HT-29 (cell line): ENCODE measurements at places on chromosomes 2 and 18.

- DNase-seq: no peak
These were observed 76.9 kb downstream of the MBP start for GRCh38 chr18:77055429-77056300.

DNA sequence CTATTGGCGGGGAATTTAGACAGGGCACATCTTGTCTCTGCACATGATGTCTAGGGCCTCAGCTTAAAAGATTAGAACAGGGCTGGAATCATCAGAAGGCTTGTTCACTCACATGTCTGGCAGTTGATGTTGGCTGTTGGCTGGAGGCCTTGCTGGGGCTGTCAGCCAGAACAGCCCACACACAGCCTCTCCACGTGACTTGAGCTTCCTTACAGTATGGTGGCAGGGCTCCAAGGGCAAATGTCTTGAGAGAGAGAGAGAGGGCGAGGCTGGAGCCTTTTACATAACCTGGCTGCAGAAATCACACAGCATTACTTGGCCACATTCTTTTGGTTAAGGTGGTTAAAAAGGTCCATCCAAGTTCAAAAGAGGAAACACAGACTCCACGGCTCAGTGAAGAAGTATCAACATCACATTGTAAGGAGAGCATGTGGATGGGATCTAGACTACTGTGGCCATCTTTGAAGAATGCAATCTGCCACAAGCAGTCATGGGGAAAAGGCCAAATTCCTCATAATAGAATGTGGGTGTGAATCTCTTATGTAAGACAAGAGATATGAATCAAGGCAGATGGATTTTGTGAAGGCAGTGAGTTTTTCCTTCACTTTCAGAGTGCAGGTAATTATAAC lies 30.4 kb downstream of the SRSF7 start:
- DNase-seq: no peak

- no peak for DNase-seq
These were observed 120.5 kb downstream of the PMAIP1 start for GRCh38 chr18:60020107-60020925.

GRCh38 chr2:62152000-62152399 lies 43.9 kb upstream of the B3GNT2 start:
- DNase-seq: no peak

GRCh38 chr18:12554796-12555388 lies 103.0 kb downstream of the SPIRE1 start:
- DNase-seq: no peak

DNA sequence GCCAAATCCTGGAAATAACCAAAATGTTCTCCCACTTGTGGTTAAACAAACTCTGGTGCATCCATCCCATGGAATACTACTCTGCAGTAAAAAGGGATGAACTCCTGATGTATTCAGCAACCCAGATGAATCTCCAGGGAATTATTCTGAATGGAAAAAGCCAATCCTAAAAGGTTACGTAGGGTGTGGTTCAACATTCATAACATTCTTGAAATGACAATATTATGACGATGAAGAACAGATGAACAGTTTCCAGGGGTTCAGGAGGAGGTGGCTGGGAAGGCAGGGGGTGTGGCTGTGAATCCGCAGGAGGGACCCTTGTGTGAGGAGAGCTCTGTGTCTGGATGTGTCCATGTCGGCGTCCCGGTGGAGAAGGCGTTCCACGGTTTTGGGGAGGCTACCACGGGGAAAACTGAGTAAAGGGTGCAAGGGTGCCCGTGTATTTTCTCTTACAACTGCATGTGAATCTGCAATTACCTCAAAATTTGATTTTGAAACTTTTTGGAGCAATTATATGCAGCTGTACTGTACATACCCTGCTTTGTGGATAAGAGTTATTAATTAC lies 47.3 kb downstream of the KCNG2 start:
- DNase-seq: no peak

- no peak for DNase-seq
These were observed 39.2 kb downstream of the MREG start for GRCh38 chr2:215973954-215974699.

DNA sequence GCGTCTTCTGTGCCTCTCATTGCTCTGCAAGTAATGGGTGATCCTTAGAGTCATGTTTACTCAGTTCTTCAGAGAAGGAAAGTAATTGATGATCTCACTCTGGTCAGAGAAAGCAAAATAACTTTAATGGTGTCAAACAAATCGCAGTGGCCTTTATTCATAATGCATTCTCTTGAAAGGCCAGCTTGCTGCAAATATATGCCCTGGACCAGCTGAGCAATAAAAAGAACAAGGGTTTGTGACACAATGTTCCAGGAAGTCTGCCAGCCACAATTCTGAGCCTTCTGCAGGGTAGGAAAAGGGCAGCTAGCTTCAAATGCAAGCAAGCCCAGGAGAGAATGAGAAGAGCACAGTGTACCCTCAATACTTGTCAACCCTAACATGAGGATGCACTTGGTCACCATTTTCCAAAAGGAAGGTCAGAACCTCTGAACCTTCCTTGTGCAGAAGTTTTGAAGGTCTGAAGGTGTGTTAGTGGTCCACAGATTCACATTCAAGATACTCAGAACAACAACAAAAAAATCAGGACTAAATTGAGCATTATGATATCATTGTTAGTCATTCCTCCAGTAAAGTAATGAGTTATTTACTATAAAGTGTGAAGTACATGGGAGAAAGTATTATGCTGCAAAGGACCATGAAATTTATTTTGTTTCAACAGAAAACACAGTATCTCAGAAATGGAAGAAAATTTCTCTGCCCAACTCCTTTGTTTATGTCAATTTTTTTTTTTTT lies 355.6 kb downstream of the PAX3 start:
- DNase-seq: no peak

- DNase-seq: no peak
These were observed 15.0 kb downstream of the GPR45 start for GRCh38 chr2:105256431-105257047.

- DNase-seq: no peak
These were observed 58.0 kb downstream of the FAM168B start for GRCh38 chr2:131035112-131035825.

DNA sequence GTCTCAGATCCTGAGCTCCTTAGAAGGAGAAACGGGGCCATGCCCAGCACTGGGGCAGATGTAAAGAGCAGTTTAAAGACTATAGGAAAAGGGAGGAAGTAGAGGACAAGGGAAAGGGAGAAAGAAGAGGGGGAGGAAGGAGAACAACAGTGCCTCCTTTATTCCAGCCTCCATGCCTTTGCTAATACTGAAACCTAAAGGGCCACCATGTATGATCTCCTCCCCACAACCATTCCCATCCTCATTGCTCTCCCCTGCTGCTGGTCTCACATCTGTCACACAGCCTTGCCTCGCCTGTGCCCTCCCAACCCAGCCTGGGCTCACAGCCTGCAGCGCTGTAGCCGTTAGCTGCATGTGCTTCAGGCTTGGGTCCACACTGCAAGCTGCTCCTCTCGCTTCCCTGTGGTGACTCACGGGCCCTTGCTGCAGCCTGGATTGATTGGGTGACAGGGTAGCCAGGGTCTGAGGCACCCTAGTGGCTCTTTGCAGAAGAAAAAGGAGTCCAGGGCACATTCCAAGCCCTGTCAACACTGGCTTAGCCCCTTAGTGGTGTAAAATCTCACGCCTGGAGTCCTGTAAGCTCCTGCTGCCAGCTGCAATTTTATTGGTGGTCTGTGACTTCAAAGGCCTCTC lies 281.9 kb downstream of the SRBD1 start:
- peak; percentile 36 for DNase-seq

DNA sequence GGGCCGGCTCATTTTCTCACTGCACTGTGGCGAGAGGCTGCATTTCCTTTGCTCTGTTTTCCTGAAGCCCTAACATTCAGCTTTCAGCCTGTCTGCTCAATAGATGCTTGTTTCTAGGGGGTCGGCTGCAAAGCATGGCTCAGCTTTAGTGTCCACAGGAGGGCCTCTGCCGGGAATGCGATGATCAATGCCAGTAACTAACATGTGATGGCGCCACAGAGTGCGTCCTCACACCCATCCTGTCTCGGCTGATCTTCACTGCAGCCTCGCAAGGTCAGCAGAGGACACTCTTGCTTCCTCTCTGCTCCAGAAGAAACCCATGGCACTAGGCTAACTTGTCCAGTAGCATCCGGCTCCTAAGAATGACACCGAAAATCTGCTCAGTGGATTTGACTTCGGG lies 156.4 kb upstream of the PXDN start:
- DNase-seq: peak; percentile 9

GRCh38 chr18:47748093-47748796 lies 182.2 kb downstream of the SMAD2 start:
- no peak for DNase-seq

DNA sequence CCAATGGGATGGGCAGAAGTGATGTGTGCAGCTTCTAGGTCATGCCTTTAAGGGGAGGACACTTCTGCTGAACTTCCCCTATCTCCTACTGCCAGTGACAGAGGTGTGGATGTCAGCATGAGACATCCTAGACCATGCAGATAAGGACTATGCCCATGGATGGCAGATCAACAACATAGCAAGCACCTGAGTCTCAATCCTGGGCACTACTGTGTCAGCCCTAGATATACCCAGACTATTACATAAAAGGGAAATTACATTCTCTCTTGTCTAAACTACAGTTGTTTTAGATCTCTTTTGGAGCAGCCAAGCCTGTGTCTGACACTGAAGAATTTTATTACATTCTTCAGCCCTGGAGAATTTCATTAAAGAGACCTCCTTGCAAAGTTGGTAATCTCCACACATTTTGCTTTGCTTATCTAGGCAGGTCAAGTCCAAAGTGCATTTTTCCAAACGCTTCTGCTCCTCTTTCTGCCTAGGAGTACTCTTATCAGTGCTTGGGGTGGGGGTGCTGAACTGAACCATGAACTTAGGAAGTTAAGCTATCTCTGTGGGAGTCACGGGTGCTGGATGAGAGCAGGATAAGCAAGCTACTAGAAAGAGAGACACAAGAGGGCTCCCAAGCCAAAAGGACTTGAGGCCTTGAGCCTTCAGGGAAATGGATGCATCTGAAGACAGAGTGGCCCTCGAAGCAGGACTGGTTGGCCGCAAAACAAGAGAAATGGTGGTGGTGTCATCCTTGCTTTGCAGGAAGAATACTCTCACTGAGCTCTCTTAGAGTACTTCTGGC lies 95.2 kb upstream of the SPRED2 start:
- no peak for DNase-seq

- DNase-seq: no peak
These were observed 250.6 kb downstream of the CYP26B1 start for GRCh38 chr2:71897137-71897480.

GRCh38 chr2:121368836-121369235 lies 83.8 kb upstream of the TFCP2L1 start:
- no peak for DNase-seq

GRCh38 chr2:159922563-159922962 lies 124.6 kb upstream of the CD302 start:
- no peak for DNase-seq

GRCh38 chr2:86068136-86068588 lies 37.5 kb downstream of the POLR1A start:
- no peak for DNase-seq

- no peak for DNase-seq
These were observed 46.2 kb downstream of the RBKS start for GRCh38 chr2:27843992-27844391.

DNA sequence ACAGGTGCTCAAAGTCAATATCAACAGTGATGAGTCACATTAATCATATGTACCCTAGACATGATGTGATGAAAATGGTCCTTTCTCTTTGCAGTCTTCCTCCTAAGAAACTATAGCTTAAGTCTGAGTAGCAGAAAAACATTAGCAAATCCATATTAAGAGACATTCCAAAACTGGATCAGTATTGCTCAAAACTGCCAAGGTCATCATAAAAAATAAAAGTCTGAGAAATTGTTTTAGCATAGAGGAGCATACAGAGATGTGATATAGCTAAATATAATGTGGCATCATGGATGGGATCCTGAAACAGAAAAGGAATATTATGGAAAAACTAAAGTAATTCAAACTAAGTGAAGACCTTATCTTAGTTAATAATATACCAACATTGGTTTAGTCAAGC lies 1316.1 kb downstream of the SUCLG1 start:
- DNase-seq: no peak

- DNase-seq: no peak
These were observed 265.7 kb downstream of the TCF4 start for GRCh38 chr18:55322178-55322735.

DNA sequence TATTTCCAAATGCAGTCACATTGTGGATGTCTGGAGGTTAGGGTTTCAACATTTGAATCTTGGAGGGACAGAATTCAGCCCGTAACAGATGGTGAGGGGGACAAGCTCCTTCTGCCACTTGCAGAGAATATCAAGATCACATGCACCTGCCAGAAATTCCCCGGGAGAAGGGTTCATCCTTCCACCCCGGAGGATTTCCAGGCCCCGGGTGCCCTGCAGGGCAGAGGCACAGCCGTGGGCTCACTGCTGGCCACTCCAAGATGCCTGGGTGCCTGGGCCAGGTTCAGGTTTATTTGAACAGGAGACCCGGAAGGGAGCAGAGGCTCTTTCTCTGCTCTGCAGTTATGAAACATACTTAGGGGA lies 38.2 kb upstream of the MGAT4A start:
- no peak for DNase-seq

DNA sequence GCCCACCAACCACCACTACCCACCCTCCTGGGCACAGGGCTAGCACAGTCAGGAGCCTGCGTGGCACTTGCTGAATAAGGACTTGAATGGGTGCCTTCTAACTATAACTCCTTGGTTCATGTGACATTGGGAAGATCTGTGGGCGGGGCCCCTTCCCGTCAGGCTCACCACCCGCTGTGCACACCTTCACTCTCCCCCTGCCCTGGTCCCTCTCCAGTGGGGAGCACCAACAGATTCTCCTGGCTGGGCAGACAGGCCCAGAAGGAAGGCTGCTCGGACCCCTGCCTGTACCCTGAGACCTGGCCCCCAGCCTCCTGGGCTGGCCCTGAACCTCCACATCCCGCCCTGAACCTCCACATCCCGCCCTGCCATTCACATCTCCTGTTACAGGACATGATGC lies 33.4 kb upstream of the POMC start:
- DNase-seq: no peak

- no peak for DNase-seq
These were observed 21.8 kb downstream of the TMEM182 start for GRCh38 chr2:102783506-102784183.

DNA sequence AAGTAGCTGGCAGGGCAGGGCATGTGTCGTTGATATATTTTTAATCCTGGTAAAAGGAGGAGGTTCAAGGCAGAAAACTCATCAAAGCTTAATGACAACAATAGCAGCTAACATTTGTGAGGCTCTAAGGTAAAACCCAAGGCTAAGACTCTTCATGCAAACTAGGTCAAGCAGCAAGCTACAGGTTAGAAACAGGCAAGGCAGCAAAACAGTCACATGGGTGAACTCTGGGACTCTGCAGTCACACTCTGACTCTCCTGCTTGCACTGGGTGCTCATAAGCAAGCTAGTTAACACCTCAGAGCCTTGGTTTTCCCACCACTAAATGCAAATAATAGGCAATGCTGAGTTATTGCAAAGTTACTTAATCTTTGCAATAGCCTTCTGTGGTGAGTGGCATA lies 7.9 kb downstream of the IL1RN start:
- DNase-seq: no peak

- DNase-seq: no peak
These were observed 74.9 kb downstream of the MTCL1 start for GRCh38 chr18:8780227-8780626.

- no peak for DNase-seq
These were observed 109.2 kb downstream of the VIT start for GRCh38 chr2:36805635-36806224.

- peak; percentile 13 for DNase-seq
These were observed 50.6 kb downstream of the TTC21B start for GRCh38 chr2:165902934-165903333.
